ENCODE measurements at places on chromosomes 12 and 14. TPM values are rescaled to one million over a fixed set of nuclear protein-coding genes. Genes with fewer than 3 reads are reported as not detected.

Gene MANSC4
- not detected for total RNA-seq

Gene CLEC2D
- 2.9 TPM for total RNA-seq

Gene GUCY2C
- total RNA-seq = not detected

Gene NRIP2
- not detected for total RNA-seq

Gene COX8C
- not detected for total RNA-seq

Gene ATF1
- total RNA-seq = 15.8 TPM

Gene SERPINA9
- total RNA-seq = not detected
